Stimulated activated CD8-positive, alpha-beta memory T cell treated with anti-CD3 and anti-CD28 coated beads, Interleukin-4, amount 100 ng/mL, for 1 hour (primary cell): ENCODE measurements at places on chromosomes 3 and 15.

GRCh38 chr3:59940718-59941117, 890.9 kb upstream of the CFAP20DC start:
- no peak for DNase-seq

GRCh38 chr15:95987299-95987698, 343.2 kb upstream of the NR2F2 start:
- DNase-seq, result no peak

- no peak for DNase-seq
Measured at GRCh38 chr3:50676031-50676705, 1.4 kb downstream of the DOCK3 start.

DNA sequence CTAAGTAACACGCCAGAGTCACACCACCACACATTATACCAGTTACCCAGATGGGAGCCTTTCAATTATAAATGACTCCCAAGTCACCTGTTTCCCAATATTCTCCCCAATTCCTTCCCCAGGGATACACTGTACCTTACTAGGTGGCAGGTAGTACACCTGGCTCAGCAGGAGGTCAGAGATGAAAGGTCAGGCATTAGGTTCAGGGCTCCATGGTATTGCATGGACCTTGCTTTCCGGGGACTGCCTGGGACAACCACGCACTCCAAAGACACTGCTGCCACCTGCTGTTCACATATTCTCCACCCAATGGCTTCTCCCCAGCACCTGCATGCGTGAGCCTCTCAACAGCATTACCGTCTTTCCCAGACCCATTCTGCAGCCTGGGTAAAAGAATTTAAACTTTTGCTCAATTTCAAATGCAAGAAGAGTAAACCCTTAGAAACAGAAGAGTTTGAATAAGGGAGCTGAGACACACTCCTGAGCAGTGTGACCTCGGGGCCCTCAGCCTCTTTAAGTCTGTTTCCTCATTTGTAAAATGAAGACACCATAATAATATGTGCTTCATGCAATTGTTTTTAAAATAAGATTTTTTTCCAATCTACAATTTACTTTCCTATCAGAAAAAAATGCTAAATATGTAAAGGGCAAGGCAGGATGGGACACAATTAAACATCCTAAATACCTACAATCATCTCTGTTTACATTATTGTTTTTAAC, 28.0 kb upstream of the LACTB start:
- DNase-seq, result peak; percentile 34

DNA sequence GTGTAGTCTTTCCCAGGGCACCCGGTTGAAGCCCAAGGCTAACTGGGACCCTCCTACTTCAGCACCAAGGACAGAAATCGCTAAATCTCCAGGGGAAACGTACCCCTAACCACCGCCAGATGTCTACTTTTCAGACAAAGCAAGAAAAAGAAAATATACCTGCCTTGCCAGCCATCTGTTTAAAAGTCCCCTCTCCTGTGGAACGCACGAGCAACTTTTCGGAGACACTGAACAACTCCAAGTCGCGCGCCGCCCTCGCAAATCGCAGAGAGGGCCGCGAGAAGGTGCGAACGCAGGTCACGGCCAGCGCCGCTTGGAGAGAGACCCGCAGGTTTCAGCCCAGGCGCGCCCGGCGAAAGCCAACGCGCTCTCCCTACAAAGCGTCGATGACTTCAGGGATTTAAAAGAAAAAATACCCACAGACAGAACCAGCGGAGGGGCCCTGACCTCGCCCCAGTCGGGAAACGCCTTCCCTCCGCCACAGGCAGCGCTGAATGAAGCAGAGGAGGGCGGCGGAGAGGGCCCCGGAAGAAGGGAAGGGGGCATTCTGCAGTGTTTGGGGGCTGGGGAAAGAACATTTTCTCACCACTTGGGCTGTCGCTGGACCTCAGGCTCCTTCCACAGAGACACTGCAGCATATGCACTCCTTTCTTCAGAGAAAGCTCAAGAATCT, 213.1 kb downstream of the FGF12 start:
- DNase-seq, result no peak

DNA sequence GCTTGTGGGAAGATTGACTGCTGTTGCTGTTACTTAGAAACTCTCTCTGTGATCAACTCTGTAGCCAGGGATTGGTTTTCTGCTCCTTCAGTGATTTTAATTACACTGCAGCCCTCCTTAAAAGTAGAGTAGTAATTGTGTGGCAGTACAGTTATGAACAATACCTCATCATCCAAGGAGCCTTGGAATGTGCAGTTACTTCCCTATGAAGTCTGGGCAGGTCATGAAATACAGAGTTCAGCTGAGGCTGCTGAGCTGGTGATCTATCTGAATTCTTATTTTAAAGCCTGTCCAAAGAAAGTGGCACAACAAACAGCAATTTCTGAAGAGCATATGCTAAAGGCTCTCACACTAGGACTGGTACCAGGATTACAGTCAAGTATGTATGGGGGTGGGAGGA, 37.4 kb upstream of the MRPL3 start:
- no peak for DNase-seq

GRCh38 chr3:57752307-57752706, 3.8 kb upstream of the SLMAP start:
- no peak for DNase-seq

DNA sequence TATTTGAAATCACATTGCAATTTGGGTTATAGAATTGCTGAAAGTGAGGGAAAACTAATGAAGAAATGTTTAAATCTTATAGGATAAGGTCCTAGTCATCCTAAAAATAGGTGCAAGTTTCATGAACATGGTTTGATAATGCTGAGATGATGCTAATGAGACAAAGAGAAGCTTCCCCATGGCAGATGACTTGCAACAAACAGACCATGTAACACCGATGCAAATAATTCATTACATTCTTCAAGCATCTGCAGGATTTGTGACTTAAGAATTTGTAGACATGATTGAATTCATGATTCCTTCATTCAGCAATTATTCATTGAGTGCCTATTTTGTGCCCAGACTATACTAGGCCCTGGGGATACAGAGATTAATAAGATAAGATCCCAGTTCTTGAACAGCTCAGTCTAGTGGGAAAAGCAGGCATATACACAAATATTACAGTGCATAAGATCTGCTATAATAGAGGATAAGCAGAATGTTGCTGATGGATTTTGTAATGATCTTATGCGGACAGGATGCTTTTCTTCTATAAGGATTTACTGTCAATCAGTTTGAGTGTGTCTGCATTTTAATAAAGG, 367.9 kb upstream of the GBE1 start:
- no peak for DNase-seq

DNA sequence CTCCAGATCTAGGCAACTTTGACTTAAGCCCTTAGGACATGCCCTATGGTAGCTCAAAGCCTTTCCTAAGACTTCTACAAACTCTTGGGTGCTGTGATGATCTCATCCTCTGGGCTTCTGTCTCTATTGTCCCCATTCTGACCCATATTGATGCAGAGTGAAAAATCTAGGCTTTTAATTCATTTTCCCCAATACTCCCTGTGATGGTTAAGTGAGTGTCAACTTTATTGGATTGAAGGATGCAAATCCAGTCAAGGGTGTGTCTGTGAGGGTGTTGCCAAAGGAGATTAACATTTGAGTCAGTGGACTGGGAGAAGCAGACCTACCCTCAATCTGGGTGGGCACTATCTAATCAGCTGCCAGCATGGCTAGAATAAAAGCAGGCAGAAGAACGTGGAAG, 97.3 kb upstream of the NUDT16 start:
- DNase-seq, result no peak

- DNase-seq, result no peak
Measured at GRCh38 chr15:62834686-62835329, 207.7 kb upstream of the TPM1 start.

DNA sequence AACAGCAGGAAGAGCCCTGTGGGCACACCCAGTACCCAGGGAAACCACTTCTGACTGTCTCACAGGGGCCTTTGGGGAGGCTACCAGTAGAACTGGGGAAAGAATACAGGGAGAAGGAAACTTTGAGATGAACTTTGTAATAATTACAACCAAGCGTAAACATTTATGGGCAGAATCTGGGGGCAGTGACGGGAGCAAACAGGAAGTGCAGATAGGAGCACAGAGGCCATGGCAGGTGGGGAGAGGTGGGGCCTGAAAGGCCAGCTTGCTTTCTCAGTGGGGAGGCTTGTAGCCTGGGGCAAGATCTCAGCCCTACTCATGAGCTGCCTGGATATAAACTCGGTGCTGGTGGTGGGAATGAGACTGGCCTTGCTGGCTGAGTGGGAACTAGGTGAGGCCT, 209.8 kb downstream of the PLCH1 start:
- DNase-seq, result no peak

DNA sequence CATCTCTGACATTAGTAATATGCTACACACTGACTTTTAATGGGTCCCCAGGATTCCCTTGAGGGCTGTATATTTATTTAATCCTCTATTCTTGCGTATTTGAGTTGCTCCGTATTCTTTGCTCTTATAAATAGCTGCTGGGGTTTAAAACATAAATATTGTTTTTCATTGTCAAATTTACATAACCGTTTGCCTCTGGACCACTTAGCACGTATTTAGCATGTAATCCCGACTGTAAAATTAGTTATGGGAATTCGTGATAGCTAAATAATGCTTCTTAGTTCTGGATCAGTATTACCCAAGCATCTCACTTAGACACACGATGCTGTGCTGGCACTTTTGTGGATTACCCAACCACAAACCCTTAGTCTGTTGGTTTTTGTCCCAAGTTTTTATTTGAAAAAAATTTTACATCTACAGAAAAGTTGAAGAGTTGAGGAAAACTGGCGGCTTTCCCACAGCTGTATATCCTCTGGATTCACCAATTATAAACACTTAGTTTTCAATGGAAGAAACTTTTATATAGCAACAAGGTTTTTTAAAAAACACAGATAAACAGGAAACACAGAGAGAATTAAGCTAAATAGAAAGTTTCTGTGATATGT, 296.8 kb upstream of the TPM1 start:
- no peak for DNase-seq

- DNase-seq, result no peak
Measured at GRCh38 chr3:78861156-78861555, 906.6 kb downstream of the ROBO1 start.

GRCh38 chr3:173025941-173026340, 115.1 kb downstream of the SPATA16 start:
- no peak for DNase-seq

DNA sequence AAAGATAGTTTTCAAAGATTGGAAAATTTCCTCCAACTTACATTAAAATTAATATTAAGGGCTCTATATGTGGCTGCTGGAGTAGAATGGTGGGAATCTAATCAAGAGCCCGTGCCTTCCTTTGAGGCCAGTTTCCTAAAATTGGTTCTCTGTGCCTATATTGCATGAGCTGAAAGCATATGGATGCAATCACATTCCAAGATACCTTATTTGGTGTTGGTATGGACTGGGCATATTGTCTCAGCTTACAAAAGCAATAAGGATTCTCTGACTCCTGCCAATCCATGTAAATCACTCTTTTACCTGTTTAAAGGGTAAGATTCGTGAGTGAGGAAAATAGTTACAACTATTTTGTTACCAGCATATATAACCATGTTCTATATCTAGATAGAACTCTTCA, 111.6 kb downstream of the GREM1 start:
- no peak for DNase-seq

DNA sequence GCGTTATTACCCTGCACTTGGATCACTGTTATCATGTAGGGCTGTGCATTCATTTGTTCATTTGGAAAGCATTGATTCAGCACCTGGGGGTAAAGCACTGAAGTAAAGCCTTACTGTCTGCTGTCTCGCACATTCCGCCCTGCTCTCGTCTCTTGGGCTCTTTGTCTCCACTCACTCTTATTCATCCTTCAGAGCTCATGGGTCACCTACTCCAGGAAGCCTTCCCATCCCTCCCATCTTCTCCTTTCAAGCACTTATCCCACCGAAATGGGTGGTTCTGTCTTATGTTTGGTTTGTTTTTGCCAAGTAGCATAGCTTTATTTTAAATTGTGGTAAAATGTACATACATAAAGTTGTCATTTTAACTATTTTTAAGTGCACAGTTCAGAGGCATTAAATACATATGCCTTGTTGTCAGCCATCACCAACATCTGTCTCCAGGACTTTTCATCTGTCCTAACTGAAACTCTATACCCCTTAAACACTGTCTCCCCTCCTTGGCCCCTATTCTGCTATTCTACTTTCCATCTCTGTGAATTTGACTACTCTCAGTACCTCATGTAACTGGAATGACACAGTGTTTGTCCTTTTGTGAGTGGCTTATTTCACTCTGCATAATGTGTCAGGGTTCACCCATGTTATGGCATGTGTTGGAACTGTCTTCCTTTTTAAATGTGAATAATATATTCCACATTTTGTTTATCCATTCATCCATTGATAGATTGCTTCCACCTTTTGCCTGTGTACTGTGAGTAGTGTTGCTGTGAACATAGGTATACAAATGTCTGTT, 9.3 kb downstream of the DIS3L start:
- no peak for DNase-seq

- DNase-seq, result no peak
Measured at GRCh38 chr3:124041553-124041952, 49.6 kb upstream of the ROPN1 start.
